ENCODE measurements at places on chromosomes 2 and 18.

- DNase-seq: no peak
These were observed 484.3 kb downstream of the PTPRM start for GRCh38 chr18:8051453-8051852.

DNA sequence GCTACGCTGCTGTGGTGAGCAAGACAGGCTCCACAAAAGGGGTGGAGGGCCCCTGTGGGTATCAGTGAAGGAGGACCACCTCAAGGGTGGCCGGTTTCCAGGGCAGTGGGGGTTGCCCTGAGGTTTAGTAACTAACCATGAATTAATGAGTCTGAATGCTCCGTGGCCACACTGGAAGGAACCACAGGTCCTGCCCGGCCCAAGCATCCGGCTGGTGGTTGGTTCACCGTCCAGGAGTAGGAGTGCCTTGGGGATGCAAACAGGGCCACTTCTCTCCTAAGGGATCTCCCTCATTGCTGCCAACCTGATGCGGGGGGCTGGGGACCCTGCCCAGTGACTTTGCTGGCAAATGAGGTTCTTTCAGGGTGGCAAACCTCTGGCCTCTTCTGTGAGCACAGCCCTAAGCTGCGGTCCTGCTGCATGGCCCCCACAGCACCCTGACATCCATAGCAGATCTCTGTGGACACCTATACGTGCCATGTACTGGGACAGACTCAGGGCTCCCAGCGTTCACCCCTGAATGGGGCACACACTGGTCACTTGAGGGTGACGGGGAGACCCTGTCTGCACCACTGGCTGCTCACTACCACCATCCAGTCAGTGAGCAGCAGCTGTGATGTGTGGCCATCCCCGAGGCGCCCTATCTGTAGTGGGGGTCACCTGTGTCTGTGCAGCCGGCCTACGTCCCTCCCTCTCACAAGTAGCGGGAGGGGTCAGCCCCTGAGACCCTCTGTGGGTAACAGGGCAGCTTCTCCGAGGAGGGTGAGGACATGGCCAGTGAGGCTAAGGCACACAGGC, 41.6 kb downstream of the HS6ST1 start:
- no peak for DNase-seq

- DNase-seq: no peak
These were observed 11.9 kb downstream of the GPN1 start for GRCh38 chr2:27640722-27641245.

- DNase-seq: no peak
These were observed 39.6 kb upstream of the RPL31 start for GRCh38 chr2:100962366-100963025.

DNA sequence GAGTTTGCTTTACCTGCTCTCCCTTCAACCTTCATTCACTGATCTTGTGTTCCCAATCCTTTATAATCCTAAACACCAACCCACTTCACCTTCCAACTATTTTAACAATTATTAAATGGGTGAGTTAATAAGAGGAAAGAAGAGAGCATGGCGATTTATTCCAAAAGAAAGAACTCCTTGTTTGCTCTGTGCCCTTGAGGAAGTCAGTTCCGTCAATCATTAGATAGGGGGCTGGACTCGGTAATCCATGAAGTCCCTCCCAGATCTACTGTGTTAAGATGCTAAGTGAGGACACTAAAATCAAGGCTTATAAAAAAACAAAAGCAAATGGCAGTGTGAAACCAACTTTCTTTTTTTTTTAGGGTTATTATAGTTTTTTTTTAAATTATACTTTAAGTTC, 589.9 kb downstream of the XIRP2 start:
- no peak for DNase-seq

DNA sequence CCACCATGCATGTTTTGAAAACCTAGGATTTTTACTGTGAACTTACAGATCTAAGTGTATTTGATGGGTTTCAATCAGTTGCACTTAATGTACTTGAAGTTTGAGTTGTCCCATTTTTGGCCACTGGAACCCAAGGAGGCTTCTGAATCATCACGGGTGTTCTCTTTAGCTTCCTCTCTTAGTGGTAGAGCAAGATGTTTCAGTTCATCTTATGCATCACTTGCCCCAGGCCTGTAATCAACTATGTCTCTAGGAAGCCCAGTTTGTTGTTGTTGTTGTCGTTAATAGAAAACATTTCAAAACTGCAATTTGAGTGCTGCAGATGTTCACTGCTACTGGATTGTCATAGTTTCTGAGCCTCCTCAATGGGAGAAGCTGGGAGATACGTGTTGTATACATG, 97.0 kb downstream of the FHOD3 start:
- DNase-seq: no peak

DNA sequence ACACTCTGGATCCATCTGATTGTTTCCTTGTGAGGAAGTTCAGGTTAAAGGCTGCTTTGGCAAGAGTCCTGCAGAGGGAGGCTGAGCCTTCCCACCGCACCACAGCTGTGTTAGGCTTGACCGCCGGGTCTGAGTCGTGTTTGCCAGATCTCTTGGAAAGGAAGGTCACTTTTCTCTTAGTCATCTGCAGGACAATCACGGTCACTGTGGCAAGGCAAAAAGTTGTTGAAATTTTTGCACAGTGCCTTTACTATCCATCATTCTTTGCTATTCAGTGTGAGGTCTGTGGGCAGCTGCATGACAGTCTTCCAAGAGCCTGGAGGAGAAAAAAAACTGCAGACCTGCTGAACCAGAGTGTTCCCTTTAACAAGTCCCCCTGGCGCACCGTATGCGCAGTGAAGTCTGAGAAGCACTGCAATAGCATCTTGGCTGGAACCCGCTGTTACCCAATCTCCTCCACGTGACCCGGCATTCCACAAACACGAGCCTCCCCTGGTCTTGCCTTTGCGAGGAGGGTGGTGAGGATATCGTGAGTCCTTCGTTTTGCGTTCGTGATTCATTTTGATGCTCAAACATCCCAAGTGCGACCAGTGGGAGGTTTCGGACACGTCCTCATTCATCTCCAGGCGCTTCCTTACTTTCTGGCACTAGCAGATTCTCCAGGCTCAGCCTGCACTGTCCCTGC, 23.0 kb downstream of the BIN1 start:
- no peak for DNase-seq

GRCh38 chr2:157760949-157761348, 115.2 kb downstream of the ACVR1 start:
- no peak for DNase-seq

DNA sequence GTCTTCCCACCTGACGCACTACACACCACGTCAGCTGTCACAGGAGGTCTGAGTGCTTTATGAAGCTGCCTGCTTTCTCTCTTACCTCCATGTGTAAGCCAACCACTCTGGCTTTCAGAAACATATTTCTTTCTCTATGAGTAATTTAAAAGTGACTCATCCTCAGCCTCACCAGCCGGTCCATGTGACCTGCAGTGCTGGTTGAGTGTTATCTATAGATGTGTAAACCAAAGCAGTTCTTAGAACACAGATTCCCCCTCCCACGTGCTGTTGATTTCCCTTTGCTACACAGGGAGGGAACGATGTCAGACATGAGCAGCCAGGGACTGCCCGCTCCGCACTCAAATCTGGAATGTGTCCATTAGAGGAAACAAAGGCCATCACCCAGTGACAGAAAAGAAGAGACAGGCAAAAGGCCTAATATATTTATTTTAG, 157.8 kb downstream of the BCL2 start:
- peak; percentile 58 for DNase-seq

GRCh38 chr2:206079699-206080465, 6.1 kb downstream of the INO80D start:
- DNase-seq: no peak

DNA sequence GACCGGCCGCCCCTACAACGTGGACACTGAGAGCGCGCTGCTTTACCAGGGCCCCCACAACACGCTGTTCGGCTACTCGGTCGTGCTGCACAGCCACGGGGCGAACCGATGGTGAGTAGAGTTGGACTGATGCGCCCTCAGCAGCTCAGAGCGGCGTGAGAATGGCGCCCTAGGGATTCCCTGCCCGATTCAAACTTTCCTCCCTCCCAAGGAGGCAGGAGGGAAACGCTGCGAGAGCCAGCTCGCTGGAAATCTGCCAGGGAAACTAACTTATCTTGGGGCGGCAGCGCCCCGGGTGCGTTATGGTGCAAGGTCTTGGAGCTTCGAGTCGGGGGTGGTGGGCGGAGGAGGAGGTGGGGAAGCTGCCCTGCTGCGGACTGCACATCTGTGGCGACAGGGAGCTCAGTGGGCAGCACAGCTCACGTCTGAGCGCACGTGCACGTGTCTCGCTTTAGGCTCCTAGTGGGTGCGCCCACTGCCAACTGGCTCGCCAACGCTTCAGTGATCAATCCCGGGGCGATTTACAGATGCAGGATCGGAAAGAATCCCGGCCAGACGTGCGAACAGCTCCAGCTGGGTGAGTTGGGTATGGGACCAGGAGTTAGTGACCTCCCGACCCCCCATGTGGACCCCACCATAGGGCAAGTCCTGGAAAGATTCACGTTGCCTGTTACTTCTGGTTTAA, 697 bp downstream of the ITGA4 start:
- peak; percentile 25 for DNase-seq

- DNase-seq: no peak
These were observed 2.9 kb upstream of the EPB41L3 start for GRCh38 chr18:5546660-5547059.

DNA sequence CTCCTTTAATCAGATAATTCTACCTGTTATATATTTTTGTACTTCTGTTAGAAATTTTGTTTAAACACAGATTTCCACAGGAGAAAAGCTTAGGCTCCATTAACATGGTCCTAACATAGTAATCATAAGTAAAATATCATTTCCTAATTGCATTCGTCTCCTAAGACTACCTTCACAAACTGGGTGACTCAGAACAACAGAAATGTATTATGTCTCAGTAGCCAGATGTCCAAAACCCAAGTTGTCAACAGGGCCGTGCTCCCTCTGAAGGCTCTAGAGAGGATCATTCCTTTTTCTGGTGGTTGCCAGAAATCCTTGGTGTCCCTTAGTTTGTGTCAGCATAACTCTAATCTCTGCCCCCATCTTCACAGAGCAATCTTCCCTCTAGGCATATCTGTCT, 5.4 kb downstream of the FBXO15 start:
- no peak for DNase-seq

DNA sequence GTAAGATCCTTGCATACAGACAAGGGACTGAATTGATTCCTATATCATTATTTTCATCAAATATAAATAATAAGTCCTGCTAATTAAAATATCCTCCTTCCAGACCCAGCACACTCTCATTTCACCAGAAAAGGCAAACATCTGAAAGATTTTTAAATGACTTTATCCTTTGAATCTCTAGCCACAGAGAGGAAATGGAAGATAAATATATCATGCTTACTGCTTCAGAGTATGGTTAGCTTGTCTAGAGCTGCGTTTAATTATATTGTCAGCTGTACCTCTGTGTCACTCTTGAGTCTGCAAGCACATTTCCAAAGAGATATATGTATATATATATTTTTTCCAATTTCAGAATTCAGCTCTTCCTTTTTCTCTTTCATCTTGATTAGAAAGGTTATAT, 232.7 kb downstream of the TRIB2 start:
- no peak for DNase-seq

GRCh38 chr2:218028562-218029348, 26.0 kb upstream of the TNS1 start:
- DNase-seq: no peak

GRCh38 chr18:50509012-50509411, 50.9 kb upstream of the MAPK4 start:
- DNase-seq: no peak

DNA sequence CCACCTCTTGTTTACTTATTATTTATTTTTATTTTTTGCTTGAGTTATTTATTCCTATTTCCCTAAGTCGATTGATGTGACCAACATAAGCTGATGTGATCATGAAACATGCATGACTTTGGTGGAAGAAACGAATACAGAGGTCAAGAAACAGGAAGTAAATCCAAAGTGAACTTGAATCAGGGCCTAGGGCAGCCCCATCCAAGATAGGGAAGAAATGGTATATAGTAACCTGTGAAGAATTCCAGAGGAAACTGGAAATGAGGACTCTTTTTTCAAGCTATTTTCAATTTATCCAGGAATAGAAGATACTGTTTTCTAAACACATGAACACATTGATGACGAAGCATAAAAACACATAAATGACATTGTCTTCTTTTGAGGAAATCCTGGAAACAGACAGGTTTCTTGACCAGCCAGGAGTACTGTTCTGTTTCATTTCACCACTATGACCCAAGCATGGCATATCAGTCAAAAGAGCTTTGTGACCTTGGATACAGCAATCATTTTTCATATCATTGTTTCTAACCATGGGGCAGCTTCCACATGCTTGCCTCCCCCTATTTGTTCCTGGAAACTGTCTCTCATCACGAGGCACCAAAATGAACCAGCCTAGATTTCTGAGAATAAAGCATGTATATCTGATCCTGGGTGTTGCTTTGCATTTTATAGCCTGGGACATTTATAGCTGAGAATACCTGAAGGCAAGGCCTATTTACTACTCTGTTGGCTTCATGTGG, 9.1 kb upstream of the LCLAT1 start:
- DNase-seq: no peak

DNA sequence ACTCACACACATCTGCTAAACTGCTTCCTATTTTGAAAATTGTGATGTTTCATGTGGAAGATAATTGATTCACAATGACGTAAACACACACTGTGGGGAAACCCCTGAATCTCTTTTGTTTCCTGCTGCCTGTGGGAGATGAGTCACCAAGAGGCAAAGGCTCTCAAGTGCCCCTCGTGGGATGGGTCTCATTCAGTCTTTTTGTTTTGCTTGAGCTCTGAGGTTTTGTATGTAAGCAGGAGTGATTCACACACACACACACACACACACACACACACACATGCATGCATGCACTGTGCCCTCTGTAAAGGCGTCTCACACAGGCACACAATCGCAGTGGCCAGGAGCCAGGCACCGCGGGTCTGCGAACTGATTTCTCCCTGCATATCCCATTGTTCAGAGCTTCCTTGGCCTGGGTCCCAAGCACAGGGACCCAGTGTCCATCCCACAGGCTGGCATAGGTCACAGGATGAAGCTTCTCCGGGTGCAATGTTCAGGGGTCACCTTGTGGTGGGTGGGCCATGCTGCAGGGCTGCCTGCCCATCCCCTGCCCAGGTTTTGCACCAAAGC, 12.1 kb upstream of the ARHGEF4 start:
- peak; percentile 26 for DNase-seq

- no peak for DNase-seq
These were observed 13.1 kb downstream of the DAW1 start for GRCh38 chr2:227884511-227884947.

DNA sequence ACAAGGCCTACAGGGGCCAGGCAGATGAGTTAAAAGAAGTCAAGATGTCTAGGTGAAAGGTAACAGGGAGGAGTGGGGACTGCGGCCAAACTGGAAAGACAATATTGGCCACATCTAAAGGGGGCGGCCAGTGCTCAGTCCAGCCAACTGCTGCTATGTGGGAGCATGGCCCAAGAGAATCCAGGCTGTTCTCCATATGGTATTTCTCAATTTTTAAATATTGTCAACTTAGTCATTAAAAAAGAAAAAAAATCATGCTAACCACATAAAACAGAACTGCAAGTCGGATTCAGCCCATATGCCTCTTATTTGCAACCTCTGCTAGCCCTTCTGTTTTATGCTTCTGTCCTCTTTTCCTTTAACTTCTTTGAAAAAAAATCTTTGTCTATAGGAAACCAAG, 14.8 kb downstream of the TRABD2A start:
- DNase-seq: no peak

GRCh38 chr2:172086241-172087206, 1.2 kb downstream of the DLX1 start:
- DNase-seq: no peak

- DNase-seq: no peak
These were observed 123.8 kb downstream of the BCL11A start for GRCh38 chr2:60429681-60430080.

- no peak for DNase-seq
These were observed 544.8 kb downstream of the ARHGAP15 start for GRCh38 chr2:143674051-143674450.

- DNase-seq: no peak
These were observed 35.4 kb downstream of the MRPL35 start for GRCh38 chr2:86234563-86235131.

All from stimulated activated CD8-positive, alpha-beta memory T cell treated with anti-CD3 and anti-CD28 coated beads, Interleukin-7, amount 100 ng/mL, for 1 hour (primary cell).